ENCODE measurements at places on chromosomes 7 and 10.

- no peak for DNase-seq
These were observed 35.3 kb upstream of the ZRANB1 start for GRCh38 chr10:124906551-124907001.

- DNase-seq = no peak
These were observed 2.1 kb downstream of the GHRHR start for GRCh38 chr7:30965883-30966282.

DNA sequence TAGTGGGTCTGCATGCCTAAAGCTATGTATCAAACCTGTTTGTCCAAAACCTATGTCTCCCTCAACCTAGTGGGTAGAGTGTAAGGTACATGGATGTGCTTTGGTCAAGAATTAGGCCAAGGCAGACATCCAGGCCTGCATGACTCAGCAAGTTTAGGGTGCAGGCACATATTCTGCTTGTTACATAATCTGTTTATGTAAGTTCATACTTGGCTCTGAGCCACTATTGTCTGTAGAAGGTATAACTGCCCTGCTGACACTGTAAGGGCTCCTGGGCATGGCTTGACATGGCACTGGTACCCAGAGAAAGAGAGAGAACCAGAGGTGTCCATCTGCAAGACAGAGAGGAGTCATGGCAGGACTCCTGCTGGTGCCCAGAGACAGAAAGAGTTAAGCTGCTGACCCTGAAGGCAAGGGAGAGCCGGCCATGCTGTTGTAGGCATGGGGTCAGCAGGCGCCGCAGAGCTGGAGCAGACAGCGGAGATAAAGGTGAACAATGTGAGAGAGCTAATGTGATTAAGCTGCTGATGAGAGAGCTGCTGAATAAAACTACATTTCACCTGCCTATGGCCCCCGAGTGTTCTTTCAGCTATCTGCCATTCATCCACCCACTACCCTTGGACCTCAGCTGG is 118.5 kb upstream of the TMEM106B start:
- DNase-seq = no peak

GRCh38 chr10:127090138-127090537 is 106.3 kb downstream of the INSYN2A start:
- no peak for DNase-seq

DNA sequence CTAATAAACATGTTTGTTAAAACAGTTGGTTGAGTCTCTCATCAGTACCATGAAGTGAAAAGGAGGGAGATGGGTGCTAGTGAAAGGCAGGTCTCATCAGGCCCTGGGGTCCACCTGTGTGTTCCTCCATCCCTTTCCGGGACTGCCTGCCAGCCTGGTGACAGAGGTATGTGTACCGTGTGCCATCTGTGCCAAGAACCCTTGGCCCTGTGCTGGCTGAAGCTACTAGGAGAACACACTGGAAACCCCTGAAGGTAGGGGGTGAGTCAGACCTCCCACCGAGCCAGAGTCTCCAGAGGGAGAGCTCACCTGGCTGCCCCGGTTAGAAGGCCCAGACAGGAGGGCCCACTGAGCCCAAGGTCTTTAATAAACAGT is 2.3 kb downstream of the DDIT4 start:
- DNase-seq = no peak

Measured in uterus (tissue), 4 donors.